ENCODE measurements at places on chromosomes 4 and X.
A peak's percentile ranks its signal among the peaks of the same experiment; 100 is the strongest.

GRCh38 chr4:139973616-139974015 is 180.4 kb downstream of the MAML3 start:
- no peak for DNase-seq

DNA sequence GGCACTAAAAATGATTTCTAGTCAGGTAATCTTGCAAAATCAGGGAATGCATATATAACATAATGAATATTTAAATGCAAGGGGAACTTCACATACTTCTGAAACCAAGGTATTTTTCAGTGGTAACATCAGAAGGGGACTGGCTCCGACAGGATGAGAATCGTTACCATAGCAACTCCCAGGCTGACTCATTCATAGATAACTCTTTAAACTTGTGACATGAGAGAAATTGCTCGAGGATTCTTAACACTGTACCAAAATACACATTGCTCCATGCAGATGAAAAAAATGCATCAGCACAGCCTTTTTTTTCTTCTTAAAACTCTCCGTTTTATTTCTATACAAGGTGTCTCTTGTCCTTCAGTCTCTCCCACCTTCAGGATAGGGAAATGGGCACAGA is 114.3 kb downstream of the GABRB1 start:
- no peak for DNase-seq

DNA sequence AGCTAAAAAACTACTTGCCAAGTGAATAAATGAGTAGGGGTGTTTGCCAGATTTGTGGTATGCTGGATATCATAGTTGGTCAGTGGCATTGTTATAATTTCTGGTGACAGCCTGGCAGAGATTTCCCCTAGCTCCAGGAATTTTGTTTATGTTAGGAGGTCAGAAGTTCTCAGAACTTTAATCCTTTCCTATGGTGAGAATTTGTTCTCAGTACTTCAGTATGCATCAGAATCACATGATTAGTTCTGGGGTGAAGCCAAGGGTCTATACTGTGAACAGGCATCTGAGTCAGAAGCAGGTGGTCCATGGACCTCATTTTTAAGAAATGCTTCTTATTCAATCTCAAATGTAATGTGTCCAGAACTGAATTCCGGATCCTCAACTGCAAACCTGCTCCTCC is 10.5 kb downstream of the RASSF6 start:
- no peak for DNase-seq

DNA sequence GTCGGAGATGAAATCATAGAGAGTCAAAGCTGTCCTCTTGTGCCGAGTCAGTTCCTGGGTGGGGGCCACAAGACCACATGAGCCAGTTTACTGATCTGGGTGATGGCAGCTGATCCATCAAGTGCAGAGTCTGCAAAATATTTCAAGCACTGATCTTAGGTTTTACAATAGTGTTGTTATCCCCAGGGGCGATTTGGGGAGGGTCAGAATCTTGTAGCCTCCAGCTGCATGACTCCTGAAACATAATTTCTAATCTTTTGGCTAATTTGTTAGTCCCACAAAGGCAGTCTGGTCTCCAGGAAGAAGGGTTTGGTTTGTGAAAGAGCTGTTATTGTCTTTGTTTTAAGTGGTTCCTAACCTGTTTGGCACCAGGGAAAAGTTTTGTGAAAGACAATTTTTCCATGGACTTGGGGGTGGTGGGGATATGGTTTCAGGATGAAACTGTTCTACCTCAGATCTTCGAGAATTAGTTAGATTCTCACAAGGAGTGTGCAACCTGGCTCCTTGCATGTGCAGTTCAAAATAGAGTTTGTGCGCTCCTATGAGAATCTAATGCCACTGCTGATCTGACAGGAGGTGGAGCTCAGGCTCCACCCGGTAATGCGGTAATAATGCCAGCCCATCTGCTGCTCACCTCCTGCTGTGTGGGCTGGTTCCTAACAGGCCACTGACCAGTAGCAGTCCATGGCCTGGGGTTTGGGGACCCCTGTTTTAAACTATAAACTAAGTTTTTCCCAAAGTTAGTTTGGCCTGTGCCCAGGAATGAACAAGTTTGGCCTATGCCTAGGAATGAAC is 29.2 kb downstream of the METAP1 start:
- no peak for DNase-seq

DNA sequence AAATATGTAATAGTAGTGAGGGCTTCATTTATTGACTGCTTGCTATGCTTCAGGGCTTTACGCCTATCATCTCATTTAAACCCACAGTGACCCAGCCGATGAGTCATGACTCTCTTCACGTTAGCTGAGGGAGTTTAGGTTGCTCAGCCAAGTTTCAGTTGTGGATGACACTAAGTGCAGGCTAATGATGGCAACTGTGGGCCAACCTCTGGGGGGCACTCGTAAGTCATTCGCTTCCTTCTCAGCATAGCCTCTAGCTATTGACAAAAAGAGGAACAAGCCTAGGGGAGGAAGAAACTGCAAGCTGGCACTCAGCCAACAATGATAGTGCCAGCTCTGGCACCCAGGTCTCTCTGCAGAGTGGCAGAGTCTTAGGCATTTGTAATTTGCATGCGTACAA is 325.0 kb downstream of the ARHGAP10 start:
- peak; percentile 73 for DNase-seq

DNA sequence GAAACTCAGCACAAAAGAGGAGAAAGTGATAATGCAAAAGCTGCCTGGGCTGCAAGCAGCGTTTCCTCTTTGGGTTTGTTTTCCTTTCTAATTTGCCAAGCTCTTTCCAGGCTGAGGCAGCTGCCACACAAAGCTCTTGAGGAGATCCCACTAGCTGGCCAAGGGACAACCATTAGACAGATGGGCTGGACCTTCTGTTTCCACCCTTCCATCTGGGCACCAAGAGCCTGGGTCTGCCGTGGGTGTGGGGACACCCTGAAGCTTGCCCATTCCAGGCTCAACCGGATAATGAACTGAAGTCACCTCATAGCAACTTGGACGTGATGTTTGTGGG is 194.6 kb upstream of the C1QTNF7 start:
- no peak for DNase-seq

GRCh38 chr4:166493924-166494345 is 620.9 kb downstream of the TLL1 start:
- DNase-seq, result no peak

GRCh38 chrX:2500091-2500802 is 529 bp downstream of the DHRSX start:
- peak; percentile 52 for DNase-seq

DNA sequence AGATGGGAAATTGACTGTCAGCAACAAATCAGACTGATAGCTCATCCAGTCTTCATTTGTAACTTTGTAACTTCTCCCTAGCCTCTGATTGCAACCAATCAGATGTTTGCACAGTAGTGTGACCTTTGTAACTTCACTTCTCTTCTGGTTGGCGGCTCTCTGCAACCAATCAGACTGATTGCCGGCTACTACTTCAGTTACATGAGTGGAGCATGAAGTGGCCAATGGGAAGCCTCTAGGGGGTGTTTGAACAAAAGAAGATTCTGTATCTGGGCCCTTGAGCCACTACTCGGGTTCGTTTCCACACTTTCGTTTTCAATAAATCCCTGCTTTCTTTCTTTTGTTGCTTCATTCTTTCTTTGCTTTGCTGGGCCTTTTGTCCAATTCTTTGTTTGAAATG is 1285.8 kb downstream of the TECRL start:
- no peak for DNase-seq

- DNase-seq, result no peak
Observed at GRCh38 chr4:180356766-180357165, 1886.4 kb upstream of the TENM3 start.

- no peak for DNase-seq
Observed at GRCh38 chrX:108268434-108269080, 169.7 kb downstream of the COL4A6 start.

Measured in CD8-positive, alpha-beta T cell (primary cell).